Activated CD4-positive, alpha-beta T cell treated with anti-CD3 and anti-CD28 coated beads, Interleukin-2, amount 10 ng/mL, durations not matched to agents 7 days and 5 days (primary cell): ENCODE measurements at places on chromosomes 1 and 21. TPM values are rescaled to one million over a fixed set of nuclear protein-coding genes. Genes with fewer than 3 reads are reported as not detected.

The WNT2B gene
- total RNA-seq = not detected

GRCh38 chr1:183278739-183279591 lies 92.9 kb downstream of the LAMC2 start:
- DNase-seq = no peak

DNA sequence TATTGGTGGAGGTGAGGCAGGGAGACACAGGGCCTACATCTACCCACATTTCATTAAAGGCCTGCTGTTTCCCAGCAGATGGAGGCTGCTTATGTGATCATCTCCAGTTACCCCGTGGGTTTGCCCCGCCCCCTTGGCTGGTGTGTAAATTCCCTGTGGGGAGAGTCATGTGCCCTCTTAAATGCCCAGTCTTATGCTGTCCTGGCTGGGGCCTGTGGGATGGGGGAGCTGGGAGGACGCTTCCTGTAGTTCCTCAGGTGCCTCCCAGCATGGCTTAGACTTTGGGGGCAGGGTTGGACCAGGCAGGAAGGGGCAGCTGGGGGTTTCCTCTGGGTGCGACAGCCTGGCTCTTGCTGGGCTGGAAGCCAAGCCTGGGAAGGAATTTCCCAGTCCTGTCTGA lies 15.5 kb upstream of the CITED4 start:
- no peak for DNase-seq

DNA sequence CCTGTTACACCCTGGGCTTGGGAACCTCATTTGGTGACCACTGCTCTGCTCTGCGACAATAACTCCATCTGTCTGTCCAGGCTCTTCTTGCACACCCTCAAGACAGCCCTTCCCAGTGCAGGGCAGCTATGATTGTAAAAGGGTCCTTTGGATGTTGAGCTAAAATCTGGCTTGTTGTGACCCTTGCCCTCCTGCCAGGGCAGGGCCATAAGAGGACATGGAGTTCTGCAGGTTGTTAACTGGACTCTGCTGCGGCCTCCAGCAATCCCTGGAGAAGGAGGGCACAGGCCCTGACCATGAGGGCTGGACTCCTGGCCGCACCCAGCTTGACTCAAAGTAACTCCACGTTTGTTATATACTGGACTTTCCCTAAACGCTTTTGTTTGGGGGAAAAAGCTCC lies 41.2 kb downstream of the DHCR24 start:
- no peak for DNase-seq

GRCh38 chr1:106952776-106953175 lies 103.7 kb upstream of the PRMT6 start:
- DNase-seq = no peak

DNA sequence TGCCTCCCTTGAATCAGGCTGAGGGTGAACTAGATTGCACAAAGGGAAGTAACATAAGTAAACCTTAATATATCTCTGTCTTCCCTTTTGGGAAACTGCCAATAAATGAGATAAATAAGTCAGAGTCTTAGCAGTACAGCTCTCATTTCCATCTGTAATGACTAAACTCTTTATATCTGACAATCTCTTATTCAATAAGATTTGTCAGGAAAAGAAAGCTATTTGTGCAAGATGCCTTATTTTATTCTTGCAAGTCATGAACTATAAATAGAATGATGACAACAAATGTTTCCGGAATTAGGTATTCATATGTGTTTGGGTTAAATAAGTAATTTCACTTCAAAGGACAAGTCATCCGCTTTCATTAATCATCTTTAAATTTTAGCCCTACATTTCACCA lies 229.2 kb downstream of the PTGER3 start:
- no peak for DNase-seq

DNA sequence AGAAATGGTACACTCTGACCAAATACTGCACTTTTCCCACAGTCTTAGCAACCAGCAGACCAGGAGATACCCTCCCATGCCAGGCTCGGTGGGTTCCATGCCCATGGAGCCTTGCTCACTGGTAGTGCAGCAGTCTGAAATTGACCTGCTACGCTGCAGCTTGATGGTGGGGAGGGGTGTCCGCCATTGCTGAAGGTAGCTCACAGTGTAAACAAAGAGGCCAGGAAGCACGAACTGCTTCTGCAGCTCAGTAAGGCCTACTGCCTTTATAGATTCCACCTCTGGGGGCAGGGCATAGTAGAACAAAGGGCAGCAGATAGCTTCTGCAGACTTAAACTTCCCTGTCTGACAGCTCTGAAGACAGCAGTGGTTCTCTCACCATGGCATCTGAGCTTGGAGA lies 12.3 kb upstream of the IFI44L start:
- DNase-seq = peak; percentile 15
